AG10803 (cell line): ENCODE measurements at places on chromosomes 4 and X.

- peak; percentile 82 for DNase-seq
Observed at GRCh38 chr4:15479089-15479912, 9.6 kb downstream of the CC2D2A start.

GRCh38 chrX:18616688-18617406 is 55.1 kb downstream of the RS1 start:
- no peak for DNase-seq

GRCh38 chrX:123085311-123085940 is 98.7 kb upstream of the GRIA3 start:
- DNase-seq = peak; percentile 61

DNA sequence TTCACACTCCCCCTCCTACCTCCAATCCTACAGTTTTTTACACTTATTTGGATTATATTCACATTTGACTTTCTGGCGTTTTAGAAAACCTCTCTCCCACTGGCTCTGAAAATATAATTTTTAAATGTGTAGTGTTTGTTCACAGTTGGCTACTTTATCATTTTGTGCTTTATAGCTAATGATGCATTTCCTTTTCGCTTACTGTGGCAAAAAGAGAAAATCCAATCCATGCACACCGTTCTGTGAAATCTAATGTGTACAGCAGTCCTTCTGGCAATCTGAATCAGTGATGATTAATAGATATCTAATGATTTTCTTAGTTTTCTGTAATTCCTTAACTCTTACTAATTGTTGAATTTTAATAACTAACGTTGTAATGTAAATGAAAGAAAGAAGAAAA is 271.5 kb downstream of the ARAP2 start:
- no peak for DNase-seq

DNA sequence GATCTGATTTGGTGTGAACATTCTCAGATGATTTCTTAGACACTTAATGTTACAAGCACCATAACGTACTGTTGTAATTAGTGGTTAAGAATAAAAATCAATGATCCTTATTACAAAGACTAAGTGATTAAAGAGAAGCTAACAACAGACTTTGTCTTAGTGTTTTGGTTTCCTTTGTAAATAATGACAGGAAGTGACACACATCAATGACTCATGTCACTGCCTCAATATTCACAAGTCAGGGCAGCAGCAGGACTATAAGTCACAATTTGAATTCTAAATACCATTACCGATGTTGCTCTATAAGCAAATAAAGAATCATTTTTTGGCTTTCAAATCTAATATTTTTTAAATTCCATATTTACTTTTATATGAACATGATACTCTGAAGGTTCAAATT is 115.8 kb upstream of the FAT4 start:
- peak; percentile 21 for DNase-seq

- peak; percentile 65 for DNase-seq
Observed at GRCh38 chr4:147160908-147161513, 215.3 kb upstream of the TTC29 start.

DNA sequence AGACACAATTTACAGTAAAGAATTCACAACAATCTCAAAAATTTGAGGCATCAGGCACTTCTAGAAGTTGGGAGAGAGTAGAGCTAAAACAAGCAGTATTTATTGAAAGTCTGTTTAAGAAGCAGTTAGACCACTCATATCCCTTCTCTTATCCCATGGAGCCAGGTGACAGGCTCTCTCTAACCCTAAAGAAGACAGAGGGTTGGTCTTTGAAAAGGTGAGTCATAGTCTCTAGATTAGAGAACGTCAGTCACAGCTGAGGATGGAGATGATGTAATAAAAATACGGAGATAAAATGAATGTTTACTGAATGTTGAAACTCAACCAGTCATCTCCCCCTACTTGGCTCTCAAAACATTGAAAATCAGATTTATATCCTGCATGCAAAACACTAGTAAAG is 223.8 kb downstream of the CHIC2 start:
- no peak for DNase-seq

DNA sequence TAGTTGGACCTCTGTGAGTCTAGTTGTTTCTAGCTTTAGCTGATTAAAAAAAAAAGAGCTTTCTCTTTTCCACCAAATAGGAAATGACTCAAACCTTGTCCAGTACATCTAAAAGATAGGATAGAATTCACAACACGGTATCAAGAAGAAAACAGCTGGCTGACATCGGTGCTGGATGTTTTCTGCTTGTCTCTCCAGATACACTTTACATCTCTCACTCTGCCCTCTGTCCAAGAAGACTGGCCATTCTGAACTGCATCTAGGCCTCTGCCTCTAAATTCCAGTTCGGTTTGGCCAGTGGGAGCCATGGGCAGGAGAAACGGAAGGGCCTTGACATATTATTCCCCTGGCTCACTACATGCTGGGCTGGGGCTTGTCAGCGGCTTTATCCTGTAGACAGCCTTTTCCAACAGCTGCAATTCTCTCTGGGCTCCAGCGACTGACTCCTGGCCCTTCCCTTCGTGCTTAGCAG is 57.3 kb upstream of the SHISA3 start:
- no peak for DNase-seq

DNA sequence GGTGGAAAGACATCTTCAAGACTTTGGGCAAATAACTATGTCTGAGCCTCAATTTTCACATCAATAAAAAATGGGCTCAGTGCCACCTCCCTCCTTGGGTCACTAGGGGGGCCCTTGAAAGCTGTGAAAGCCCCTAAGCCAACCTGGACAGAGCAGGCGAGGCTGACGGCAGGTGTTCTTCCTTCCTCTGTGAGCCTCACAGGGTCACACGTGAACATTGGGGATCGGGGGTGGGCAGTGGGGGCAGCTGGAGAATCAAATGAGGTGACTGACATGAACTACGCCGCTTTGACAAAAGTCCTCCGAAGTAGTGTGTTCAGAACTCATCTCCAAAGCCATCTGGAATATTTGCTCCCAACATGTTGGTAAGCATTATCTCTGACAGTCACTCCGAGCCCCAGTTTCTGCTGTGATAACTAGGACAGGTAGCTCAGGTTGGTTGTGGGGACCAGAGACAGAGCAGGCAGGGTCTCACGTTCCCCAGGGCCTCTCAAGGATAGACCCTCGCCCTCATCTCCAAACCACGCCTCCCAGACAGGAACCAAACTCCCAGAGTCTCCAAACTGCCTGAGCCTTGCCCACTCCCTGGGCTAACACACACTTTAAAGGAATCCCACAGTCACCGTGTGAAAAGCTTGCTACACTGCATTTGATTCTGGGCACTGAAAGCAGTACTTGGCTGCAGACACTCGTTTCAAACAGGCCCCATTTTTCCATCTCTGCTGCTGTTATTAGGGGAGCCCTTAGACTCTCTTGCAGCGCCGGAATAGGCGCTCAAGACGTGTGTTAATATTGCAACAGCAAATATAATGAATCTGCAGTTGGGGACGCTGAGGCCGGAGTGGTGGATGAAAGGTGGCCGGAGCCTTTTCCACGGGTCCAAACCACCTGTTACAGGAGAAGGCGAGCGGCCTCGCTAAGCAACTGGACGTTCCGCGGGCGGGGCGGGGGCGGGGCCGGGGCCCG is 717 bp upstream of the WFS1 start:
- DNase-seq = no peak

DNA sequence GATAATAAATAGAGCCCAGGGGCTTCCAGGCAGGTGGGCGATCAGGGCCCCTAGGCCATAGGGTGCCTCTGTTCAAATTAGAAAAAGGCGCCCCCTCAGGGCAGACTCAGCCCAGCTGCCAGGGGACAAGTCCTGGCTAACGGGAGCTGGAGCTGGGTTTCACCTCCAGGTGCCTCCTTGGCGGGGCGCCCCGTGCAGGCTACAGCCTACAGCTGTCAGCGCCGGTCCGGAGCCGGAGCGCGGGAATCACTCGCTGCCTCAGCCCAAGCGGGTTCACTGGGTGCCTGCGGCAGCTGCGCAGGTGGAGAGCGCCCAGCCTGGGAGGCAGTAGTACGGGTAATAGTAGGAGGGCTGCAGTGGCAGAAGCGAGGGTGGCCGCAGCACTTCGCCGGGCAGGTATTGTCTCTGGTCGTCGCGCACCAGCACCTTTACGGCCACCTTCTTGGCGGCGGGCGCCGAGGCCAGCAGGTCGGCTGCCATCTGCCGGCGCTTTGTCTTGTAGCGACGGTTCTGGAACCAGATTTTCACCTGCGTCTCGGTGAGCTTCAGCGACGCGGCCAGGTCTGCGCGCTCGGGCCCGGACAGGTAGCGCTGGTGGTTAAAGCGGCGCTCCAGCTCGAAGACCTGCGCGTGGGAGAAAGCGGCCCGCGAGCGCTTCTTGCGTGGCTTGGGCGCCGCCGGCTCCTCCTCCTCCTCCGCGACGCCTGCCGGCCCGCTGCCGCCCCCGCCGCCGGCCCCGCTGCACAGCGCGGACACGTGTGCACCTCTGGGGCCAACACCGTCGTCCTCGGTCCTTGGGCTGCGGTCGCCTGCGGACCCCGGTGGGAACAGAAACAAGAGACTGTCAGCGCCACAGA is 2.4 kb downstream of the NKX3-2 start:
- DNase-seq = no peak
